ENCODE measurements at places on chromosomes 2 and 18.

DNA sequence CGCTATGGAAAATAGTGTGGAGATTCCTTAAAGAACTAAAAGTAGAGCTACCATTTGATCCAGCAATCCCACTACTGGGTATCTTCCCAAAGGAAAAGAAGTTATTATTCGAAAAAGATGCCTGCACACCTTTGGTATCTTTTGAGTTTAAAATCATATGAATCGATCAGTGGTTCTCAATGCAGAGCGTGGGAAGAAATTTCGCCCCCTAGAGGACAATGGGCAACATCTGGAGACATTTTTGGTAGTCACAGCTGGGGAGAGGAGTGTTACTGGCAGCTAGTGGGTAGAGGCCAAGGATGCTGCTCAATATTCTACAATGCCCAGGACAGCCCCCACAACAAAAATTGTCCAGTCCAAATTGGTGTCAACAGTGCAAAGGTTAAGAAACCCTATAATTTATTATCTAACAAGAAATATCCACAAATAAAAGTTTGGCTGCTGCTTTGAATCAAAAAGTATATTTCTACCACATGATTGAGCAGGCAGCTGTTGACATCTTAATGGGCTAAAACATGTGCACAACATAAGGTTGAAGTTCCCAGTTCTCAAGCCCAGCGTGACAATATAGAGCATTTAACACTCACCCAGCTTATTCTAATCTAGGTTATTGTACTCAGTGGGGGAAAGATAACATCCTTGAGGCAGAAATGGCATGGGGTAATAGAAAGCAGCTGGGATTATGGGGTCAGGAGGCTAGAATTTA is 425.7 kb downstream of the LRATD1 start:
- DNase-seq, result peak; percentile 51

GRCh38 chr18:45734505-45734904 is 10.5 kb downstream of the SLC14A1 start:
- no peak for DNase-seq

DNA sequence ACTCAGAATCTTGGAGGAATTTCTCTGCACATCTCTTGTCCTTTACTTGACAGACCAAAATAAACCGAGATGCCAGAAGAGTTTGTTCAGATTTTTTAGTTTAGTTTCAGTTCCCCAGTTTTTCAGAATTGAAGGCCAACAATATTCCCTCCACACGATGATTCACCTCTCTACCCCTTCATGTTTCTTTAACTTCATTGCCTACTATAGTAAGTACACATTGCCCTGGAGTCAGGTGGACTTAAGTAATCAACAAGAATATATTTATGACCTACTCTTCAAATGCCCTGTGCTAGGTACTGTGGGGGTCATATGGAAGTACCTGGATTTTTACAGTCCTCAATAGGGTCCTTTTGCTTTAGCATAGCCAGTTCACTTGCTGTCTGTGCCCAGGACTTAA is 79.6 kb upstream of the CTLA4 start:
- DNase-seq, result peak; percentile 27

- DNase-seq, result no peak
Measured at GRCh38 chr2:46157072-46157965, 139.9 kb upstream of the EPAS1 start.

DNA sequence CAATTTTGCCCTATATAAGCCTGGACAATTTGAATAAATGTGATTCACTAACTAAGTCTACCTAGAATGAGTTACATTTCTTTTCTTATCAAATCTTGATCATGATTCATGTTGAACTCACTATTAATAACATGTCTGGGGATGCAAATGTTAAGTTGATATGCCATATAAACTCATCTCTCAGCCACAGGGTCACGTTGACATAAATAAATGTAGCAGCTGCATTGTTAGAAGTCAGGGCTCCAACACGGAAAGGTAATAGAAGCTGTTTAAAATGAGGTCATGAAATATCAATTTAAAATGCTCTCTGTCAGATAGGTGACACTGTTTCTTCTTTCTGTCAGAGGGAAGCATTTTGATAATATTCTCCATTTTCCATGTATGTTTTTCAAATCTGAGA is 521.9 kb downstream of the CCDC85A start:
- DNase-seq, result no peak

DNA sequence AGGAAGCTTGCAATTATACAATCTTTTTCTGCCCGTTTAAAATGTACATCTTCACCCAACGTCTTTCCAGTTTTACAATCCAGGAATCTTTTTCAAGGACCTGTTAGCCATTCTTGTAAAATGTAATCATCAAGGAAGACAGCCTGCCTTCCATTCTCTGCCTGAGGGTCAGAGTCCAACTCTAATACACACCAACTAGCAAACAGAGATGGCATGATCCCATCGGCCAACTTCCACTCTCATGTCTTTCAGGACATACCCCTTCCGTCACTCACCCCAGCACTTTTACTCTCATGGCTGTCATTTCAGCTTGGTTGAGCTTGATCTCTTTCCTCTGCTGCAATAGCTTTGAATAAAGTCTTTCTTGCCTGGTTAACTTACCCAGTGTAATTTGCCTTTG is 172.5 kb upstream of the NETO1 start:
- DNase-seq, result no peak
